ENCODE measurements at places on chromosomes 4 and X. TPM values are rescaled to one million over a fixed set of nuclear protein-coding genes. Genes with fewer than 3 reads are reported as not detected.

Gene IL3RA
- not detected for total RNA-seq

Gene COX7B2
- not detected for total RNA-seq

Gene BGN
- total RNA-seq, result not detected

Gene PGAM4
- total RNA-seq, result not detected

Gene FOXR2
- 0.92 TPM for total RNA-seq

Gene FGA
- 0.53 TPM for total RNA-seq

Gene MUC7
- 0.49 TPM for total RNA-seq

Gene GATA1
- 0.16 TPM for total RNA-seq

Gene CFI
- 246 TPM for total RNA-seq

Gene PPBP
- total RNA-seq, result not detected

Gene CXCL13
- total RNA-seq, result not detected

Gene HGFAC
- total RNA-seq, result 3.0 TPM

Gene PCDH10
- total RNA-seq, result 22.8 TPM

Gene TSPAN5
- total RNA-seq, result 3.0 TPM

Gene TMEM47
- 22.4 TPM for total RNA-seq

Gene KCNE5
- 0.33 TPM for total RNA-seq

Gene XAGE1B
- not detected for total RNA-seq

Gene ATXN3L
- not detected for total RNA-seq

Gene SOWAHD
- total RNA-seq, result 0.18 TPM

Gene GPR50
- total RNA-seq, result 0.16 TPM

Gene ETDA
- not detected for total RNA-seq

Gene REST
- total RNA-seq, result 7.8 TPM

Gene PHOX2B
- 0.13 TPM for total RNA-seq

Gene FUNDC1
- 11.2 TPM for total RNA-seq

Gene HSFX3
- 0.59 TPM for total RNA-seq

Gene IL2
- not detected for total RNA-seq

Gene KCND1
- total RNA-seq, result 1.5 TPM

Data from motor neuron (in vitro differentiated cells).